ENCODE measurements at places on chromosomes 1 and 21.

DNA sequence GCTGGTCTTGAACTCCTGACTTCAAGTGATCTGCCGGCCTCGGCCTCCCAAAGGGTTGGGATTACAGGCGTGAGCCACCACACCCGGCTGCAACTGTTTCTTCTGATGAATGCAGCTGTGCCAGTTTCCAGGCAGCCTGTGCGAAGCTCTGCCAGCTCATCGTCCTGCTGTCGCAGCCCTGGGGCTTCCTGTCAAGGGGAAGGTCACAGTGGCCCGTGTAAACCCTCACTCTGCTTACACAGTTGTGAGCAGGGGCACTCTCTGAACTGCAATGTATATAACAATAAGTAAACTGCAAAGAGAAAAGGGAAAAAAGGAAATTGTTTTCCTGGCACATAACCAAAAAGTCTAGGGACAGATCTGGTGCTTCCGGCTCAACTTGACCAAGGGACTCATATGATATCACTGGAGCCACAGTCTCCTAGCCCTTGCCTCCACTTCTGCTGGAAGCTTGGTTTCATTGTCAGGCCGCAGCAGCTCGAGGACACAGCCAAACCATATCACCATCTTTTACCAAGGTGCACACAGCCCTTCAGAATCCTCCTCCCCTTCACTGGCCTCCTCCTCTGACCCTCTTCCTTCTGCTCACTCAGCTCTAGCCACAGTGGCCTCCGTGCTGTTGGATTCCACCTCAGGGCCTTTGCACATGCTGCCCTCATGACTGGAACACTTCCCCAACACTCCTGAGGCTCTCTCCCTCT is 22.8 kb upstream of the LBR start:
- no peak for ATAC-seq

- no peak for ATAC-seq
Observed at GRCh38 chr1:197776351-197777105, 1.2 kb upstream of the DENND1B start.

- peak; percentile 34 for ATAC-seq
Observed at GRCh38 chr1:245310571-245311531, 156.1 kb downstream of the KIF26B start.

DNA sequence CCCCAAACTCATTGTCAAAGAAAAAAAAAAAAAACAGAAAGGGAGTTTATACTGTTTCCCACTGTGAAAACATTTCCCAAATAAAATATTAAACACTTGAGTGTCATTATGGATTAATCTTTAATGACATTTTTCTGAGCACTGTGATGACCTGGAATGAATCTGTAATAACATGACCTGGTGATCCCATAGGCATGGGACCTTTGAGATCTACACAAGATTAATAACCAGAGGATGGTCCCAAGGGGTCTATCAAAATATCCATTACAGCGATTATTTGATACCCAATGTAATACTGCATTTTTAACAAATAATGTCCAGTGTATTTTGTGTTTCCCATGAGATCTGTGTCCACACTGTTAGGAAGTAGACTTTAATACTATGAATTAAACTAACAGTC is 32.4 kb upstream of the NCAM2 start:
- no peak for ATAC-seq

DNA sequence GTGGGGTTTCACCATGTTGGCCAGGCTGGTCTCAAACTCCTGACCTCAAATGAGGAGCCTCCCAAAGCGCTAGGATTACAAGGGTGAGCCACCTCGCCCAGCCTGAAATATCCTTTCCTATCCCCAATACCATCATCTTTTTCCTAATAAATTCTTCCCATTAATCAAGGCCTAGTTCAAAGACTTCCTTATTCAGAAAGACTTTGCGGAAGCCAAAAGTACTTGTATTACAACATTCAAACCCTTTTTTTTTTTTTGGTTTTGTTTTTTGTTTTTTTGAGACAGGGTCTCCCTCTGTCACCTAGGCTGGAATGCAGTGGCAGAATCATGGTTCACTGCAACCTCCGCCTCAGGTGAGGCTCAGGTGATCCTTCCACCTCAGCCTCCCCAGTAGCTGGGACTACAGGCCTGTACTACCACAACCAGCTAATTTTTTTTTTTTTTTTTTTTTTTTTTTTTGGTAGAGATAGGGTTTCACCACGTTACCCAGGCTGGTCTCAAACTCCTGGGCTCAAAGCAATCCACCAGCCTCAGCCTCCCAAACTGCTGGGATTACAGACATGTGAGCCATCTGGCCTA is 7.6 kb downstream of the SLC19A2 start:
- no peak for ATAC-seq

- ATAC-seq = no peak
Observed at GRCh38 chr1:180171691-180172090, 17.0 kb downstream of the QSOX1 start.

Data from gastroesophageal sphincter (tissue), 4 donors.